GM23248 (cell line): ENCODE measurements at places on chromosomes 12 and 14.

DNA sequence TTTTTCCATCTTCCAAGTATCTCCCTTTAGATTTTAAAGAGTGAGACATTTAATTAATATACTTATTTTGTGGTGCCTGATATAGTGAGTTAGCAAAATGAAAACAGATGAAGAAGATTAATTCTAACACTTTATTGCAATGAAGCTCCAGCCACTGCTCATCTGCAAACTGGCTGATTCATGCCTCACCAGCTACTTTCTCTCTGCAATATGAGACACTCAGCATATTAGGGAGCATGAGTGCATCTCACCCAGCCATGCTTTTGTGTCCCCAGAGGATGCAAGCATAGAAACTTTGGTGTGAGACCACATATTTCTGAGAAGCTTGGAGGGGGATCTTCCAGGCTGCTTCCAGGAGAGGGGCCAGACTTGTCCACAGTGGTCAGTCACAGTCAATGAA, 148.6 kb downstream of the BMP4 start:
- no peaks in the 10 kb centered on the region for H3K4me1 ChIP-seq
- no peaks in the 10 kb centered on the region for H3K36me3 ChIP-seq
- H3K27ac ChIP-seq = no peak overlapping the region
- no peaks in the 10 kb centered on the region for H3K27me3 ChIP-seq

DNA sequence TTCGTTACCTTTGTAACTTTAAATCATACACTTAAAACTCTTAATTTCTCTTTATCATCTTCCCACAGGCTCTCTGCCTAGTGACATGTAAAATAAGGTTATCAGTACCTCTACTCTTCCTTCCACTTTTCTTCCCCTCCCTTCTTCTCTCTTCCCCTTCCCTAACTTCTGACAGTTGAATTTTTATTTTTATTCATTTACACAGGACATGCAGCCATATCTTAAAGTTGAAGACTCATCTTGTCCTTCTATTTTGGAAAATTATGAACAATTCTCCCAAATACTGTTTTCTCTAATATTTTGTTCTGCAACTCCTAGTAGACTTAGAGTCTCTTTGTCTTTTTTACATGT, 263.9 kb downstream of the FBXL14 start:
- H3K27ac ChIP-seq = no peak overlapping the region
- DNase-seq = no peak
- H3K4me3 ChIP-seq = no peak overlapping the region
- H3K36me3 ChIP-seq = no peaks in the 10 kb centered on the region
- H3K4me1 ChIP-seq = no peaks in the 10 kb centered on the region

- H3K36me3 ChIP-seq = no peaks in the 10 kb centered on the region
- no peak for DNase-seq
- no peaks in the 10 kb centered on the region for H3K27me3 ChIP-seq
- no peak overlapping the region for H3K27ac ChIP-seq
- H3K4me1 ChIP-seq = 0 out of 2 replicates have a peak, but pooled peaks cover 3% of the 10 kb centered on the region
- no peak overlapping the region for H3K4me3 ChIP-seq
Measured at GRCh38 chr14:69372146-69372545, 26.0 kb downstream of the ERH start.

DNA sequence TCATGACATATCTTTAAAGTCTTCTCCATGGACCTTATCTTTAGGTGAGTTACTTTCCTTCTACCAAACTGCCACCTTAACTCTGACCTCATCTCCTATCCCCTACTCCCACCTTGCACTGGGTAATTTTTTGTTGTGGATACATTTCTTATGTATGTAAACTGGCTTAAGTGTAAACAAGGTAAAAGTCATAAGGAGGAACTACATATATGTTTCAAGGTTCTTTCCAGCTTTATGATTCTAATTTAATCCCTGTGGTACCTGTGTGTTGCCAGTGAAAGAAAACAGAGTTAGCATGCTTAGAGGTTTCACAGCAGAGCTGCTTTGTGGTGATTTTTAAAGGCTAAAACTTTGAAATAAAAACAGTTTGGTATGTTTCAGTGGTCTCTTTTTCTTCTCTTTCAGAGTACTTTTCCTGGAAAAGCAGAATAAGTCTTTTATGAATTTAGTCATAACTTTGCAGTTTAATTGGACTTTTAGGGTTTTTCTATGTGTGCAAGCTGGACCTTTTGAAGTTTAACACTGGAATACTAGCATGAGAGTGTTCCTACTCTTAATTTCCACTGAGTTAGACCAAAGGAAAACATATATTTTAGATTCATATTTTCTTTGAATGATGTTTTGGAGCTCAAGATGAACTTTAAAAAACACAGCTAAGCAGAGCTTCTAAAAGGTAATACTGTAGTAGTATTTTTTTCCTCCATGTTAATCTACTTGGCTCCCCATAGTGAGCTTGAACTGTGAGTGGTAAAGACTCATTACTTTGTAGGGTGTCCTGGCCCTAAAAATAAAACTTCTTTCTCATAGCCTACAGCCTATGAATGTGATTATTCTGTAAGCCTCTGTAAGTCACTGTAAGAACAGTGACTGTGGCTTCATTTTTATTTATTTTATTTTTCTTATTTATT, 105.4 kb downstream of the FUT8 start:
- H3K36me3 ChIP-seq = no peaks in the 10 kb centered on the region; the same call in 1 of the 2 replicates
- H3K4me1 ChIP-seq = no peaks in the 10 kb centered on the region; the same call in 1 of the 2 replicates
- no peaks in the 10 kb centered on the region for H3K27me3 ChIP-seq
- H3K27ac ChIP-seq = no peak overlapping the region
- H3K4me3 ChIP-seq = no peak overlapping the region

GRCh38 chr12:94041850-94042249, 106.5 kb upstream of the PLXNC1 start:
- no peaks in the 10 kb centered on the region for H3K4me1 ChIP-seq
- H3K4me3 ChIP-seq = no peak overlapping the region
- H3K27me3 ChIP-seq = no peaks in the 10 kb centered on the region
- no peak overlapping the region for H3K27ac ChIP-seq
- no peaks in the 10 kb centered on the region for H3K36me3 ChIP-seq

DNA sequence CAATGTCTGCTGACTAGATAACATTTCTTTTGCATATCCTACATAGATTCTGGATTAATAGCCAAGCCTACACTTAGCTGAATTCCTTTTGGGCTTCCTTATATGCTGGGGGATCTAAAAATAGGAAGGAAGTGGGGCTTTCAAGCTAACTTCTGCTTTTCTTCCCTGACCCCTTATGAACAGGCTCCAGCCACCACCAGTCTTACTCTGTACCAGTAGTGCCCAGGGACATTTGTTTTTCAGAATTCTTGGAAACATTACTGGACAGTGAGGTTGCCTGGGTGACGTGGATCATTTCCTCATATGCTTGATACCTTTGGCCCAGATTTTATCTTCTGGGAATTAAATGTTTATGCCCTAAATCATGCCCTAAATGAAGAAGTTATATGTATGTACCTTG, 55.9 kb upstream of the SRRM4 start:
- H3K27me3 ChIP-seq = no peaks in the 10 kb centered on the region
- H3K36me3 ChIP-seq = no peaks in the 10 kb centered on the region
- no peaks in the 10 kb centered on the region for H3K4me1 ChIP-seq
- H3K27ac ChIP-seq = no peak overlapping the region
- H3K4me3 ChIP-seq = no peak overlapping the region
- DNase-seq = no peak

- peaks cover 27% of the 10 kb centered on the region for H3K4me1 ChIP-seq
- DNase-seq = peak; percentile 98
- H3K27ac ChIP-seq = peak overlapping the region; percentile 56
- H3K4me3 ChIP-seq = no peak overlapping the region
- H3K36me3 ChIP-seq = no peaks in the 10 kb centered on the region; the same call in 1 of the 2 replicates
Measured at GRCh38 chr12:1457901-1458300, 136.5 kb downstream of the FBXL14 start.

DNA sequence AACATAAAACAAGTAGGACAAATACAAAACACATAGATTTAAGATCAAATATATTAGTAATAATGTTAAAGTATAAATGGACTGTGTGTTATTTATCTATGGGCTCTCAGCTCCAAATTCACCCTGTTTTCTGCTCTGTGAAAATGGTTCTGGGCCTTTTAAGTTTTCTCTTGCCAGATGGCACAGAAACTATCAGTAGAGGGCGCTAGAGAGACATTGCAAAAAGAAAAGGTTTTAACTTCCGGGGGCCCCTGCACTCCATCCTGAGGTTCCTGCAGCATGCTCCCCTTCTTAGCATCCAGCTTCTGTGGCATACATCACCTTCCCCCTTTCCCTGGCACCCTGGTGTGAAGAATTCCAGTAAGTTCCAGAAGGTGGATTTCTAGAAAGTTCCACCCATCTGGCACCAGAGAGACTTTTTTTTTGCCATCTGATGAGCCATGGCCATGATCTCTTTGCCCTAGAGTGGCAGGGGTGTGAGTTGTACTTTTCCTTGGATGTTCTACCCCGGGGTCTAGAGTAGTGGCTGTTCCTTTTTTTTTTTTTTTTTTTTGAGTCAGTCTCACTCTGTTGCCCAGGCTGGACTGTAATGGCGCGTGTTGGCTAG, 29.3 kb downstream of the ZCRB1 start:
- no peak overlapping the region for H3K27ac ChIP-seq
- no peaks in the 10 kb centered on the region for H3K27me3 ChIP-seq
- H3K36me3 ChIP-seq = no peaks in the 10 kb centered on the region
- no peak overlapping the region for H3K4me3 ChIP-seq
- H3K4me1 ChIP-seq = no peaks in the 10 kb centered on the region

- H3K36me3 ChIP-seq = no peaks in the 10 kb centered on the region
- DNase-seq = no peak
- H3K4me3 ChIP-seq = no peak overlapping the region
- no peaks in the 10 kb centered on the region for H3K4me1 ChIP-seq
- no peak overlapping the region for H3K27ac ChIP-seq
Measured at GRCh38 chr12:271161-271560, 8.5 kb upstream of the SLC6A13 start.

DNA sequence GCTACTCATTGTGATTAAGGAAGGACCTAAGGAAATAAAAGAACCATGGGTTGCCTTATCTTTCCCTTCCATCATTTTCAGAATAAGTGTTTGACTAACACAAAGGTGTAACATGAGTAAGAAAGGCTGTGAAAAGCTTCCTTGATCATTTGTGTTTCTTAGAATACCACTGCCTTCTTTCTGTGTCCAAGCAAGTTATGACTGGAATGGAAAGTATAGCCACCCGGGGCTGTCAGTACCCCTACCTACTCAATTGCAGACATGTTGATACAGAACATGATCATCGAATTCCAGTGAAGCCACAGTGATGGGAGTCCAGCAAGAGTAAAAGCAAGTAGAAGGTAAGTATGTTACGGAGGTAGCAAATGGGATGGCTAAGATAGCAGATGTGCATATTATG, 209.8 kb downstream of the PELI2 start:
- H3K4me3 ChIP-seq = no peak overlapping the region
- H3K27me3 ChIP-seq = no peaks in the 10 kb centered on the region
- H3K36me3 ChIP-seq = no peaks in the 10 kb centered on the region
- no peak for DNase-seq

- H3K27me3 ChIP-seq = no peaks in the 10 kb centered on the region
- H3K27ac ChIP-seq = peak overlapping the region; percentile 63
- no peaks in the 10 kb centered on the region for H3K36me3 ChIP-seq
- peaks cover 30% of the 10 kb centered on the region for H3K4me1 ChIP-seq
Measured at GRCh38 chr14:23121361-23121771, 2.3 kb upstream of the CEBPE start.

- H3K4me3 ChIP-seq = peak overlapping the region; percentile 72
- peak; percentile 54 for DNase-seq
- H3K27me3 ChIP-seq = no peaks in the 10 kb centered on the region
- peak overlapping the region; percentile 34 for H3K27ac ChIP-seq
- H3K36me3 ChIP-seq = no peaks in the 10 kb centered on the region
- peaks cover 29% of the 10 kb centered on the region for H3K4me1 ChIP-seq
Measured at GRCh38 chr14:105313381-105314286, 914 bp upstream of the PACS2 start.

GRCh38 chr12:21538061-21538653, 12.1 kb downstream of the SPX start:
- no peak overlapping the region for H3K4me3 ChIP-seq
- no peak for DNase-seq
- no peaks in the 10 kb centered on the region for H3K4me1 ChIP-seq
- H3K27me3 ChIP-seq = no peaks in the 10 kb centered on the region

GRCh38 chr14:28057359-28058296, 709.0 kb upstream of the FOXG1 start:
- no peak for DNase-seq
- no peaks in the 10 kb centered on the region for H3K36me3 ChIP-seq
- H3K27me3 ChIP-seq = no peaks in the 10 kb centered on the region
- no peaks in the 10 kb centered on the region for H3K4me1 ChIP-seq

- peak overlapping the region; percentile 27 for H3K27ac ChIP-seq
- peak overlapping the region; percentile 66 for H3K4me3 ChIP-seq
- no peak for DNase-seq
- H3K36me3 ChIP-seq = no peaks in the 10 kb centered on the region
- H3K27me3 ChIP-seq = no peaks in the 10 kb centered on the region
Measured at GRCh38 chr12:6277982-6278438, 32.5 kb upstream of the PLEKHG6 start.

DNA sequence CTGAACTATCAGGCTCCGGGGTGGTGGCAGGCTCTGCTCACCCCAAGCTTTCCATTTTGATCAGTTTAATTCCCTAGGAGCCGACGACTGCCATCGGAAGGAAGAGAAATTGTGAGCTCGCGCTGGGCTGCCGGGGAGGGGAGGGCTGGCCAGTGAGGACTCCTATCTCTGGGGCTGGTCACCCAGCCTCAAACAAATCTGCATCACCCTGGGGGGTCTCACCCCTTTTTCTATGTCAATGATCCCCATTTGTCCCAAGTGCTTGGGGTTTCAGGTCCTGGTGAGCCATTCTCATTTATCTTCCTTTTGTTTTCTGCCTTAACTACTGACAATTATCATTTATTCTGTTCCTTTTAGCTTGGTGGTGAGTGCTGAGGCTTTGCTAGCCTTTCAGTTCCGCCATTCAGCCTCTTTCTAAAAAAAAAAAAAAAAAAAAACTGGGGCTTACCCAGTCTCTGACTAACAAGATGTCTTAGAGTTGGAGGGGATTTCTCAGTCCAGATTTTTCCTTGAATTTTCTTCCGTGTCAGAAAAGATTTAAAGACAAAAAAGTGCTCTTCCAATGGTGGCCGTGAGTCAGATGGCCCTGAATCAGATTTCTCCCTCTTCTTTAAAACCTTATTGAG, 22.8 kb upstream of the USP44 start:
- DNase-seq = peak; percentile 3
- no peak overlapping the region for H3K4me3 ChIP-seq
- peaks cover 14% of the 10 kb centered on the region for H3K27me3 ChIP-seq
- H3K36me3 ChIP-seq = no peaks in the 10 kb centered on the region

GRCh38 chr14:31207755-31208545, at the start of gene HECTD1:
Gene HECTD1, minus strand, starts transcription at chr14:31207793. Its CDS starts 1,857 bp downstream, at chr14:31205936.
- peaks cover 18% of the 10 kb centered on the region for H3K4me1 ChIP-seq
- peak; percentile 95 for DNase-seq
- peaks cover 4% of the 10 kb centered on the region; the same call in 1 of the 2 replicates for H3K36me3 ChIP-seq
- peak within 1 kb of the TSS; percentile 81 for H3K4me3 ChIP-seq
- peak within 1 kb of the TSS; percentile 97 for H3K27ac ChIP-seq
- no peaks in the 10 kb centered on the region for H3K27me3 ChIP-seq
